Astrocyte of the spinal cord (primary cell): ENCODE measurements at places on chromosomes 5 and 9.

GRCh38 chr5:376799-377325 is 55.3 kb downstream of the AHRR start:
- DNase-seq, result no peak

GRCh38 chr5:53067641-53068040 is 41.9 kb downstream of the MOCS2 start:
- peak; percentile 43 for DNase-seq

GRCh38 chr9:118295413-118295812 is 591.2 kb downstream of the TLR4 start:
- DNase-seq, result no peak

DNA sequence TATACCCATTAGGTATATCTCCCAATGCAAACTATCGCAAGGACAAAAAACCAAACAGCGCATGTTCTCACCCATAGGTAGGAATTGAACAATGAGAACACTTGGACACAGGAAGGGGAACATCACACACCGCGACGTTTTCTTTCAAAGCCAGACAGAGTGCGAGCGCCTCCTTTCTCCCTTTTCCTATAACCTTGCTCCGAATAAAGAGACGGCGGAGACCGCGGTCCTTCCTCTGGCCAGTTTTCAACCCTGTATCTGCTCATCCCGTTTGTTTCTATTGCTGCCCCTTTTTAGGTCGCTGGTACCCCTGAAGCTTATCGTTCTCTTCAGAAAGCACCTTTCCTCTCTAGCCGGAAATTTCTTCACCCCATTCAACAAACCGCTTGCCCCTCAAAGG is 1.3 kb downstream of the LVRN start:
- DNase-seq, result no peak

- no peak for DNase-seq
Observed at GRCh38 chr9:125850763-125851162, 103.6 kb downstream of the PBX3 start.

DNA sequence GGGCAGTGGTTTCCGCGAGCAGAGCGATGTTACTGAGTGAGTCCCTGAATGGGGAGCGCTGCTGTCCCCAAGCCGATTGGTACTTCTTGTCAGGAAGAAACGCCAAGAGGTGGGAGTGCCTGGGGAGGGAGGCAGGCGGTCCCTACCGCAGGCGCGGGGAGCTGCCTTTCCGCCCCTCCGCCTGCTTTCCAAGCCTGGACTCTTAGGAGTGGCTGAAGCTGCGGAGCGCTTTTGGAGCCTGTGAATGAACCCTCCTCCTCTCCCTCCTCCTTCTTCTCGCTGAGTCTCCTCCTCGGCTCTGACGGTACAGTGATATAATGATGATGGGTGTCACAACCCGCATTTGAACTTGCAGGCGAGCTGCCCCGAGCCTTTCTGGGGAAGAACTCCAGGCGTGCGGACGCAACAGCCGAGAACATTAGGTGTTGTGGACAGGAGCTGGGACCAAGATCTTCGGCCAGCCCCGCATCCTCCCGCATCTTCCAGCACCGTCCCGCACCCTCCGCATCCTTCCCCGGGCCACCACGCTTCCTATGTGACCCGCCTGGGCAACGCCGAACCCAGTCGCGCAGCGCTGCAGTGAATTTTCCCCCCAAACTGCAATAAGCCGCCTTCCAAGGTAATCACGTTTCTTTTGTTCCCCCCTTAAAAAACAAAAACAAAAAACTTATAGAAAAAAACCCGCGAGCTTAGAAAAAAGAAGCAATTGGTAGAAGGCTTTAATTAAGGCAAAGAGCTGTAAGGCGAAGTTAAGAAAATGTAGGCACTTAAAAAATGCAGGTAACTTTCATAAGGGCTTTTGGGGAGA is at the start of gene VCAN:
TSS of gene VCAN (plus strand) at position 340 of the 808 bp plus-strand sequence. CDS start 11,775 bp downstream, outside the sequence.
- peak; percentile 91 for DNase-seq

DNA sequence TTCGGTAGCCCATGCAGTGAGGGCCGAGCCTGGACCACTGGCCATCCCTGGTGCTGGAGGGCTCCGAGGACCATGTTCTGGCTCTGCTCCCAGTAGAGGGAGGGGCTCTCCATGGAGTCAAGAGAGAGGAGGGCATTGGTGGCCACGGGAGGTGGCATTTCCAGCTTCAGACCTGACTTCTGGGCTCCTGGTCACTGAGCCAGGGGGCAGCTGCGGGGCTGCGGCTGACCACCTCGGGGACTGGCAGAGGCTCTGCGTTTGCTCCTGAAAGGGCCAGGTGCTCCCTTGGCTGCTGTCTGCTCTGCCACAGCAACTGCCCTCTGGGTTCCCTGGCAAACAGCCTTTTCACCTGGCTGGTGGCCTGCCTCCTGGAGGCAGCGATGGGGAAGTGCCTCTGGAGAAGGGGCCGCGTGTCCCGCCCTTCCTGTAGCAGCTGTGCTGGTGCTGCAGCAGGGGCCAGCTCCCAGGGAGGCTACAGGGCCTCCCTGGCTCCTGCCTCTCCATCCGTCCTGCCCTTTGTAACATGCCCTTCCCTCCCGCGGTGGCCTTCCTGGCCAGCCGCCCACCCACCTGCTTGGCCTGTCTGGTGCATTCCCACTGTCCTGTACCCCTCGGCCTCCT is 144.6 kb downstream of the CACNA1B start:
- no peak for DNase-seq

DNA sequence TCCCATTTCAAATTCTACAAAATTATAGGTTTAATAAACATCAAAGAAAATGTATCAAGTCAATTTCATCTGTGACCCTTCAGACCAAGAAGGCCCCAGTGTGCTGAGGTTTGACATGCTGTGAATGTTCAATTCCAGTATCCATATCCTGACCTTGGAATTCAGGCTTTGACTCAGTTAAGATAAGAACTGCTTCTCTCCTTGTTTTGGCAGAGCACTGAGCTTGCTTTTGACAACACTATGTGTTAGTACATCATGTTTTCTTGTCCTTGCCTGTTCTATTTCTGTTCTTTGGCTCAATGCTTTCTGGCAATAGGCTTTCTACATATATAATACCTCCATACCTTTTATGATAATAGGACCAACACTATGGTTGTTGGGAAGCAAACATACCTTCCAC is 105.6 kb downstream of the PLCXD3 start:
- no peak for DNase-seq

DNA sequence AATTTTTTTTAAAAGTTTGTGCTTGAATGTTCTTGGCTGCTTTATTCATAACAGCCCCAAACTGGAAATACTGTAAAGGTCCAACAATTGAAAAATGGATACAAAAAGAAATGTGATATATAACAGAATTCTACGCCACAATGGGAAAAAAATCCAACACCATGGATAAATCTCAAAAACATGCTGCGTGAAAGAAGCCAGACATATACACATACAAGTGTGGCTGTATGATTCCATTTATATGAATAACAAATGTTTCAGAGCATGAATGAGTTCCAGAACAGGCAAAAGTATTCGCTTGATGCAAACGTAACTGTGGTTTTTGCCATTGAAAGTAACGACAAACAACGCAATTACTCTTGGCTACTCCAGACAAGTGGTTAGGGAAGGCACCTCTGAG is 7.2 kb upstream of the SFXN1 start:
- no peak for DNase-seq

GRCh38 chr9:38278457-38278856 is 114.0 kb upstream of the ALDH1B1 start:
- no peak for DNase-seq

DNA sequence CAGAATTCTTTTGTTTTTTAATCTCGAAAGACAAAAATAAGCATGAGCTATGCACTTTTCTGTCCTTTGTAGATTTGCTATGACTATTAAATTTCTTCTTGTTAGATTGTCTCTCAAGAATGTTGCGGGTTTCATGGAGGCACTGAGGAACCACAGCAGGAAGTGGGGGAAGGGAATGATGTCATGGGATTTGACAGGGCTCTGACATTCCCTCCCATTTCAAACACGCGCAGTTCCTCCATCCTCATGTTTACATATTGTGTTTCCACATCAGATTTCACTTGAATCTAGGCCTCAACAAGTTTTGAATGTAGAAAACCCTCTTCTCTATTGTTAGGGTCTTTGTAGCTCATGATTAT is 154.8 kb downstream of the PALM2AKAP2 start:
- DNase-seq, result peak; percentile 47

DNA sequence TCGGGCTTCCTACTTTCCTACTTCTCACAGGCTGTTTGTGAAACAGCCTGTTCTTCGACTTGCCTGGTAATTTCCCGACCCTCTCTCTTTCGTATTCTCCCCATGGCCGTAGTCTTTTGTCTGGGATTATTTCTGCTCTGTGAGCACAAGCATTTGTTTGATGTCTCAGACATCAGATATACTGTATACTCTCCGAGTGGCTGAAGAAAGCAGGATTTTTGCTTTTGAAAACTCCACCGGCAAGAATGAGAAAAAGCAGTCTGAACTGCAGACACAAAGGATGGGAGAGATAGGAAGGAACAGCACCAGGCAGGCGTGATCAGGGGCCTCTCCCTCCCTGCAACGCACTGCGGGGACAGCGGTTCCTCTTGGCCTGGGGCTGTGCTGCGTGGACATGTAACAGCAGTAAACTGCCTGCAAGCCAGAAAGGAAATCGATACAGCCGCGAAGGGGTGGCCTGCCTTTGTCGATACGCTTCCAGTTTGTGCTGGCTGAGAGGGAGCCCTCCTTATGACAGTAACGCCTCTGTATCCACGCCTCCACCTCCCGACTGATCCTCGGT is 313.9 kb upstream of the TLE4 start:
- peak; percentile 15 for DNase-seq

GRCh38 chr9:132238026-132238972 is 76.4 kb downstream of the NTNG2 start:
- no peak for DNase-seq

DNA sequence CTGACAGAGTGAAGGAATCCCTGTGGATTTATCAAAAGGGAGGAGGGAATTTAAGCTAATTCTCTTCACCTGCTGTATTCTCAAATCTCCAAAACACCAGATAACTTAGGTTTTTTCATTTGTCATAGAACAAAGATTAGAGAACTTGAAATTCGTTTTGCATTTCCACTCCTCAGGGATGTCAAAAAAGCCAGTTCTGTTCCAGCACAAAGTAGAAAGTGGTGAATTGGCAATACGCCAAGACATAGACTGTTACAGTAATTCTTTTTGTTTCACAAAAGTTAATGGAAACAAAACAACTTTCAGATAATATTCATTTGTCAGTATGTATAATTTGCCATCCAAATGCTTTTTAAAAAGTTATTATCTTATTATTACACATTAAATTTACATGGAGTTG is 15.0 kb downstream of the S1PR3 start:
- no peak for DNase-seq

DNA sequence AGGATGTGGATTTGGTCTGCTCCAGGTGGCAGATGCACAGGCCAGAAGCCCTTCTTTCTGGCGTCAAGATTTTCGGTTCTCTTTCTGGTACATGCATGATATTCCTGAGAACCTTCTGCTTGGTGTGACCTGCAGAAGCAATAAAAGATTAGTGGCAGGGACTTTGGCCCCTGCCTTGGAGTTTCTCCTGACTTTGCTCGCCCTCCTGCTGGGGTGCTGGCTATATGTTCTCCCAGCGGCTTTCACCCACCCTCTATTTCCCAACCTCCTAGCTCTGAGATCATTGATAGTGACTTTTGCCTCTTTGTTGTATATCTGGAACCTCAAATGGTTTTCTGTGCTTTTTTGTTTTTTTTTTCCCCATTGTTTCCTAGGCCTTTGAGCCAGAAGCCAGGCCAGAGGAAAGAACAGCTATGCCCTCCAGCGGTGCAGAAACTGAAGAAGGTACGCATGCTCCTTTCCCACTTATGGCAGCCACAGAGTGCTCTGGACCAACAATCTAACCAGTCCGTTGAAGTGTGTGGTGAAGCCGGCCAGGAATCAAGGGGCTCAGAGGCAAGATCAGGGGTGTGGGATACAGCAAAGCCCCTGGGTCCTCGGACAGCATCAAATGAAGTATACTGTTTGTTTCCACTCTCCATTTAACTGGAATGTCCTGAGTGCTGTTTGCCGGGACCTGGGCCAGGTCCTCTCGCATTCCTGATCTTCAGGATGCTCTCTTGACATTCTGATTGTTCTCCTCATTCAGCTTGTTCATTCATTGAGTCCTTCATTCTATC is 154.5 kb downstream of the ARHGEF28 start:
- no peak for DNase-seq

- no peak for DNase-seq
Observed at GRCh38 chr5:95934207-95934804, 27.3 kb downstream of the ELL2 start.

GRCh38 chr5:56508249-56508648 is 275.1 kb upstream of the ANKRD55 start:
- no peak for DNase-seq

GRCh38 chr5:124342986-124343385 is 403.5 kb downstream of the ZNF608 start:
- DNase-seq, result no peak

DNA sequence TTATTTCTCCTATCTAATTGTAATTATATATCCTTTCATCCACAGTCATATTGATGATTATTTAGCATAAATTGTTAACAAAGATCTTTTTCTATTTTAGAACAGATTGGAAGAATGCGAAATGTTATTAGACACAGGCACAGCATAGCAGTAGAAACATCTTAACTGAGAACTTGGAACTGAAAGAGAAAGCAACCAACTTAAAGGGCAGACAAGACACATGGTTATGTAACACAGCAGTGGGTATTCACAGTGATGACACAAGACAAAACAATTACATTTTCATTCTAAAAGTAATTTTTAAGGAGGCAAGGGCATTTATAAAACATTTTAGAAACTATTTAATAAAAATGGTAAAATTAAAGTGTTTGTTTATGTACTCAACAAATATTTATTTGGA is 57.7 kb upstream of the MEF2C start:
- DNase-seq, result no peak

- peak; percentile 67 for DNase-seq
Observed at GRCh38 chr5:19891658-19892057, 96.3 kb downstream of the CDH18 start.
